ENCODE measurements at places on chromosomes 13 and 19.

DNA sequence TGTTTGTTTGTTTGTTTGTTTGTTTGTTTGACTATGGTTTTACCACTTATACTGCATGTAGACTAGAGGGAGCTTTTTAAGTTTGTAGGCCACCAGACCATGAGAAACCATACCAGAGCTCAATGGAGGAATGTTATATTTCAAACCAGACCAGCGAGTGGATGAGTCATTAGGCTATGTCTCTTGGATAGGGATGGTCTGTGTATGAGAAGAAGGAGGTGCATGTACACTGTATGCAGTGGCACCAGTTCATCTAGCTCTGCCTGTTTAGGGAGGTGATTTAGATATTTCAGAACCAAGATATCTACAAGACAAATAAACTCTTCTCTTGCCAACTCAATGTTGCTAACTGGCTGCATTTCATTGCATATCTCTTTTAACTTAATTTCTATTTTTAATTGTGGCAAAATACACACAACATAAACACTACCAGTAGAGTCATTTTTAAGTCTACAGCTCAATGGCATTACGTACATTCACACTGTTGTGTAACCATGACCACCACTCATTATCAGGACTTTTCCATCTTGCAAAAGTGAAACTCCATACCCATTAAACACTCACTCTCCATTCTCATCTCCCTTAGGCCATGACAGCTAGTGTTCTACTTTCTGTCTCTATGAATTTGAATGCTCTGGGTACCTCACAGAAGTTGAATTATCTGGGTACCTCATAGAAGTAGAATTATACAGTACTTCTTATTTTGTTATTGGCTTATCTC is 29.2 kb downstream of the SYDE1 start:
- DNase-seq: no peak

GRCh38 chr13:84566780-84567179 is 684.5 kb upstream of the SLITRK1 start:
- DNase-seq: no peak

DNA sequence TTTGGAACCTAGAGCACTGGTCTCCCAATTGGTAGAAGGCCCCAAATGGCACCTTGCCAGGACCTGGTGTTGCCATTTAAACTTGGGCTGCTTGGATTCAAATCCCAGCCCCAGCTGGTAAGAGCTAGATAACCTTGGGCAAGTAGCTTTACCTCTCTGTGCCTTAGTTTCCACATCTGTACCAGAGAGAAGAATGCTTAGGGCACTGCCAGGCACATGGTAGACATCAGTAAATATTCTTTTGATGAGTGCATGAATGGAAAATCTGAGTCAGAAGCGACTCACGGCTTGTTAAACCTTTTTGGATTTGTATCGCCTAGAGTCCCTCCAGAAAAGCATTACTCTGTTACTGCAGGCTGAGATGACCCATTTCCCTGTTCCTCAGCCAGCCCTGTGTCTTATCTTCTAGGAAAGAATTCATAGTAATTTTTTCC is 90.9 kb downstream of the SIPA1L3 start:
- peak; percentile 71 for DNase-seq

GRCh38 chr13:26584713-26585112 is 27.2 kb downstream of the WASF3 start:
- DNase-seq: peak; percentile 68

DNA sequence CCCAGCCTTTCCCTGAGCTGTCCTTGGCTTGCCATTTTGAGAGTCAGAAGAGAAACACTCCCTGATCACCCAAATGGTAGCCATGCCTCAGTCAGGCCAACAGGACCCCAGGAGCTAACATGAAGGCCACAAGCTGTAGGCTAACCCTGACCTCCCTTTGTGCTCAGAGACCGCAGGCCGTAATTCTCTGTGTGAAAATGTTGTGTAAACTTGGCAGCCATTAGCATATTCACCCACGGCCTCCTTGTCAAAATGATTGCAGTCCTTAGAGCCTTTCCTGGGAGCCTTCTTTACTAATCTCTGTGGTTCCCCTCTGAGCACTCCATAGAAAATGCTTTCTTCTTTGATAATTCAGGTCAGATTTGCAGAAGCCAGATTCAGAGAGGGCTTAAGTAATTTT is 418.9 kb downstream of the COG6 start:
- DNase-seq: no peak

DNA sequence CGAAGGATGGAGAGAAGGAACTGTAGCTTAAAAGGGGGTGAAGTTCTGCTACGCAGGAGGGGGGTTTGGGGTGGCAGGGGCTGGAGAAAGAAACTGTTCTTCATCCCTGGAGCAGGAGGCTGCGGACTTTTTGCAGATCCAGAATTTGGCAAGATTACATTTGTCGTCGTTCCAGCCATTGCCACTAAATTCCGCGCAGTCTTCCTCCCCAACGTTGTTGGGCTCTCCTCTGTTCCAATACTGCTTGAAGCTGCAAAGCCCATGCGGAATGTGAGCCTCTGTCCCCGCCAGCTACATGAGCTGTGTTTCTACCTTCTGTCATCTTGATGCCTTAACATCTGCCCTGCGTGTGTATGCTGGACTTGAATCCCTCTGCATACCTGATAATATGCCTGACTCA is 4.3 kb downstream of the CD209 start:
- DNase-seq: no peak

DNA sequence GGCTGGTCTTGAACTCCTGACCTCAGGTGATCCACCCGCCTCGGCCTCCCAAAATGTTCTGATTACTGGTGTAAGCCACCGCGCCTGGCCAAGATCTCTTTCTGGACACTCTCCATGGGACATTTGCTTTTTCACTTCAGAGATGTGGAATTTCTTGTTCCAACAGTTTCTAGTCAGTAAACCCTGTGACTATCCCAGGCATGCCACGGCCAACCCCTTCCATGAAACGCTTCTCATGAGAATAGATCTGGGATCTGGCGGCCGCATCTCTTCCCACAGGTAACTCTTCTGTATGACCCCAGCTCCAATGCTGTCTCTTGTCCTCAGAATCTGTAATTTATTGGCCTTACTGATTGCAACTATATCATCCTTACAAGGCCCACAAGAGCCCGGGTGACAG is 16.2 kb downstream of the PLPP2 start:
- no peak for DNase-seq

DNA sequence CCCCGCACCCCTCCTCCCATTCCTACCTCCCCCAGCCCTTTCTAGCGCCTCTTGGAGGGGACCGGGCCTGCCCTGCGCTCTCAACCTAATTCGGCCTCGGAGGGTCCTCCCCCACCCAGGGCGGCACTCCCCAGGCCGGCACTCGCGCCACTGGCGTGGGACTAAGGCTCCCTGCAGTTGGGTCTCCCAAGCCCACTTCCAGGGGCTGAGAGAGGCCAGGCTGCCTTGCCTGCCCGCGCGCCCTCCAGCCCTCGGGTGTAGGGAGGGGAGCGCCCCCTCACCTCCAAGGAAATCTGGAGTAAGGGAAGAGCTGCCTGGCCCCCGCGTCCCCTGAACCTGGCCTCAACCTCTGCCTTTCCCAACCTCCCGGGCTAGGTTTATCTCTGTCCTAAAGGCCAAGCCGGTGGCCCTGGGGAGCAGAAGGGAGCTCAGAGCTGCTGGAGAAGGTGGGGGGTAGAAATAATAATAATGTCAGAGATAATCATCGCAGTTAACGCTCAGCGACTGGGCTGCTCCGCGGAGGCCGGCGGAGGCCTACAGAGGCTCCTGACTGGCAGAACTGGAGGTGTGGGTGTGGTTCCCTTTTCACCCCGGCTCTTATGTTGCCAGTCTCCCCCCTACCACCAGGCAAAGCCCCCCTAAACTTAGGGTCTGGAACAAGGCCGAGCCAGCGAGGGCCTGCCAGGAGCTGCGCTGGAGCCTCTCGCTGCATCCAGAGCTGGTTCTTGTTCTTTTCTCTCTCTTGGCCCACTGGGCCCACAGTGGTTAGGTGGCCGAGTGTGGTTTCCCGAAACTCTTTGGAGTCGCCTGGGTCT is 9.6 kb downstream of the ZIC2 start:
- no peak for DNase-seq

DNA sequence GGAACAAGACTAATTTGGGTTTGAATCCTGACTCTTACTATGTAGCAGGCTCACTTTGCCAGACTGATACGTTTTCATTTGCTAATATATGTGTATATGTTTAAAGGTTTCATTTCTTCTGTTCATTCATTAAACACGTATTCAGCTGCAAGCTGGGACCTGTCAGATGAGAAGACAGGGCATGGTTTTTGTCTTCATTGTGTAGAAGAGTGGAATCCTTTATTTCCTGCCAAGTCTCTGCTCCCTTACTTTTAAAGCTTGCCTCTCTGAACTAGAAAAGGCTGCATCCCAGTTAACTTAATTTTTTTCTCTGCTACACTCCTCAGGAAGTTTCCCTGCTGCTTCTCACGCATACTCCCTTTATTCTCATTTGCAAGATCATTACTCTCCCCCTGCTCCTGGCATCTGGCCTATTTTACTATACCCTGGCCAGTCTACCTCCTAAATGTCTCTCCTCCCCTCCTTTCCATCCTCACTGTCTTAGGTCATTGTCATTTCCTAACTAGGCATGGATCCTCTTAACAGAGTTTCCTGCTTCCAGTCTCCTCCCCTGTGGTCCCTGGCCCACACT is 141.0 kb upstream of the TMTC4 start:
- DNase-seq: no peak

DNA sequence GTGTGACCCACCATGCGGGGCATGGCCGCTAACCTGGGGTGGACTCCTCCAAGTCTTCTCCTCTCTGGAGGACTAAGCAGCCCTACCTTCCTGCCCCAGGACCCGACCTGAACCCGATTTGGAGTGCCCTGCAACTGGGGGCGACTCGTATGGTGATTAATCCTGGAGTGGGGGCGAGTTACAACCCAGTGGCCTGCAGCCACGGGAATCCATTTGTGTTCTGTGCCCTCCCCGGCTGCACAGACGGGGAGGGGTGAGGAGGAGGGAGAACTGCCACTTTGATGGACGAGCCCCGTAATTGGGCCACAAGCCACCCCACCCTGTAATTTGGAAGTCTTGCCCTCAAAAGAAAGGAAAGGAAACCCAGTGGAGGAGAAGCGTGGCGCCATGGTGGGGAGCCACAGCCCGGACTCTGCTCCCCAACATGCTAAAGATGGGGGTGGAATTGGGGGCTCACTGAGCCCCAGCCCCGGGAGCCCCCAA is 18.0 kb downstream of the PRR36 start:
- no peak for DNase-seq

- no peak for DNase-seq
These were observed 2.1 kb upstream of the SIGLEC8 start for GRCh38 chr19:51460164-51460992.

- no peak for DNase-seq
These were observed 171.7 kb upstream of the KLF12 start for GRCh38 chr13:74305876-74306275.

DNA sequence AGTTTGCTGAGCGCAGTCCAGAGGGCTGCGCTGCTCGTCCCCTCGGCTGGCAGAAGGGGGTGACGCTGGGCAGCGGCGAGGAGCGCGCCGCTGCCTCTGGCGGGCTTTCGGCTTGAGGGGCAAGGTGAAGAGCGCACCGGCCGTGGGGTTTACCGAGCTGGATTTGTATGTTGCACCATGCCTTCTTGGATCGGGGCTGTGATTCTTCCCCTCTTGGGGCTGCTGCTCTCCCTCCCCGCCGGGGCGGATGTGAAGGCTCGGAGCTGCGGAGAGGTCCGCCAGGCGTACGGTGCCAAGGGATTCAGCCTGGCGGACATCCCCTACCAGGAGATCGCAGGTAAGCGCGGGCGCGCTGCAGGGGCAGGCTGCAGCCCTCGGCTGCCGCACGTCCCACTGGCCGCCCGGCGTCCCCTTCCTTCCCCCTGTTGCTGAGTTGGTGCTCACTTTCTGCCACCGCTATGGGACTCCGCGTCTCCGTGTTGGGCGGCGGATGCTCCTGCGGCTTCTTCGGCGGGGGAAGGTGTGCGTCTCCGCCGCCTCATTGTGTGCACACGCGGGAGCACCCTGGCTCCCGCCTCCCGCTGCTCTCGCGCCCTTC is 772 bp downstream of the GPC6 start:
- no peak for DNase-seq

DNA sequence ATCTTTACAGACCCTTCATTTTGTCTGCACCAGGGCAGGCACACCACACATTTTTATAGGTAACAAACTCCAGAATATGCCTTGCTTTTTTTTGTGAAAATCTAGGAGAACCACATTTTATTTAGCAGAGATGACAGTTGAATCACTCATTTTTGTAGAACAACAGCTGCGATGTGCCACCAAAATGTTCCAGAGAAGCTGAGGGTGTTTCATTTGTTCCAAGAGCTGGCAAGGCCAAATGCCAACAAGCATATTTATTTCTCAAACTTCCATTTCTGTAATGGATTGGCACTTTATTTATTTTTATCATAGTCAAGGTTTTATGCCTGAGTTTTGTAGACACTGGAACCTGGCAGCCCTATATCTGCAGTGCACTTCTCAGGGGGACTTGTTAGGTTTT is 10.4 kb downstream of the OLFM4 start:
- no peak for DNase-seq

DNA sequence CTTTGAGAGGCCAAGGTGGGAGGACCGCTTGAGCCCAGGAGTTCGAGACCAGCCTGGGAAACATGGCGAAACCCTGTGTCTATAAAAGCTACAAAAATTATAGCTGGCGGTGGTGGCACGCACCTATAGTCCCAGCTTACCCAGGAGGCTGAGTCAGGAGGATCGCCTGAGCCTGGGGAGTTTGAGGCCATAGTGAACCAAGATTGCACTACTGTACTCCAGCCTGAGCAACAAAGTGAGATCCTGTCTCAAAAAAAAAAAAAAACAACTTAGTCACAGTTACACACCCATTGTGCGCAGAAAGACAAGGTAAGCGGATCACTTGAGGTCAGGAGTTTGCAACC is 728 bp upstream of the DENND1C start:
- DNase-seq: no peak

DNA sequence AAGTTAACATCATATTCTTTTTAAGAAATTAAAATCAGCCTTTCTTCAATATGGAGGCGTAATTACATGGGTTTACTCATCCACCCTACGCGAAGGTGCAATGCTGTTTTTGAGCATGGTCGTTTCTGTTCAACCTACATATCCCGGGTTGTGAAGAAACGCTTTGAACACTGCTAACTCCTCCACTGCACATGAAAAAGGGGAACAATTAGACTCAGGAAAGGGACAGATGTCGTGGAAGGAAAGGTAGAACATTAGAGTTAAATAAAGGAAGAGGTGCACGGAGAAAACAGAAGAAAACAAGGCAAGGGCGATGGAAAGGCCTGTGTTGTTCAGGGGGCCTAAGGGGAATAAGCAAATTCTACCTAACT is 4.1 kb downstream of the ZIC5 start:
- DNase-seq: no peak

DNA sequence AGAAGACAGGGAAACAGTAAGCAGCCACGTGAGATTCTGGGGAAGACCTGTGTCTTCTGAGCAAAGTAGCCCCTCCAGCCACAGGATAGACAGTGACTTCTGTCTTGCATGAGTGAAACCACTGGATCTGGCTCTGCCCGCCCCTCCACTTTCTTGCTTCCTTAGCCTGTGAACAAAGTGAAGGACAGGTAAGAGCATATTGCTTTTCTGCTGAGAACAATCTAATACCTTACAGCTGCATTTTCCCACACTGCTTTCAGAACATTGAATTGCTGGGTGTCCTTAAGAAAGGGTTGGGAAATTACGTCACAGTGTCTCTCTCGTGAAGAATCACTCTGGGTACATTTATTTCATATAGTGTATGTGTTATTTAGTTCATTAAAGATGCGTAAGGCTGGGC is 11.1 kb downstream of the SLC25A15 start:
- DNase-seq: no peak

All from pulmonary artery endothelial cell (primary cell).